ENCODE measurements at places on chromosomes 5 and 9. TPM values are rescaled to one million over a fixed set of nuclear protein-coding genes. Genes with fewer than 3 reads are reported as not detected.

GRCh38 chr5:645421-645820 lies 33.3 kb downstream of the CEP72 start:
- no peak for DNase-seq

GRCh38 chr9:87874304-87874623 lies 8.4 kb upstream of the SPATA31E1 start:
- peak; percentile 30 for DNase-seq

GRCh38 chr5:141882594-141883183 lies 4.5 kb upstream of the PCDH1 start:
- peak; percentile 70 for DNase-seq

GRCh38 chr9:132894346-132894745 lies 15.6 kb downstream of the SPACA9 start:
- DNase-seq, result peak; percentile 44

Gene FBP2
- not detected for total RNA-seq

DNA sequence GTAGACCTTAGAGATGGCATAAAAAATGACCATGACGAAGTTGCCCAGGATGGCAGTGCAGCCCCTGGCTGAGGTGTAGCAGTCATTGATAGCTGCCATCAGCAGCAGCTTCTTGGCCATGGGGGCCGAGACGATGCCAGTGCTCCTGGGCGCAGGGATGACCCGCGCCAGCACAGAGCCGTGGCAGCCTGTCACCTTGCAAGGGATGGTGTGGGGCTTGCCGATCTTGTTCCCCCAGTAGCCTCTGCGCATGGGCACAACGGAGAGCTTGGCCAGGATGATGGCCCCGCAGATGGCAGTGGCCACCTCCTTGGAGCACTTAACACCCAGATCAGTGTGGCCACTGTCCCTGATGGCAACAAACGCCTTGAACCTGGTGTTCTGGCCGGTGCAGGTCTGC lies 2.1 kb upstream of the PGGT1B start:
- no peak for DNase-seq

DNA sequence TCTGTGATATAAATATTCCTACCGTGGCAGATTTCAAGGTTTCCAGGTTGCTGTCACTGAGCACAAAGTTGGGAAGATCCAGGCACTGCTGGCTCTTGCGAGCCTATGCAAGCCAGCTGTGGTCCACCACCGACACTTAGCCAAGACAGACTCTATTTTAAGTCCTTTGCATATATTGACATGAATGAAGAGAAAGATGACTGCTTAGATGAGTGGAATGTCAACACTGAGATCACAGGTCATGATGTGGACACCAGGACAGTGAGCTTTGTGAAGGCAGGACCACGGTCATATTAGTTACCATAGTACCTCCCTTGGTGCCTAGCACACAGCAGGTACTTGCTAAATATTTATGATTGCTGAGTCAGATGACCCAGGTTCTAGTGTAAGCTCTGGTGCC lies 217.0 kb downstream of the PAPPA start:
- DNase-seq, result no peak

DNA sequence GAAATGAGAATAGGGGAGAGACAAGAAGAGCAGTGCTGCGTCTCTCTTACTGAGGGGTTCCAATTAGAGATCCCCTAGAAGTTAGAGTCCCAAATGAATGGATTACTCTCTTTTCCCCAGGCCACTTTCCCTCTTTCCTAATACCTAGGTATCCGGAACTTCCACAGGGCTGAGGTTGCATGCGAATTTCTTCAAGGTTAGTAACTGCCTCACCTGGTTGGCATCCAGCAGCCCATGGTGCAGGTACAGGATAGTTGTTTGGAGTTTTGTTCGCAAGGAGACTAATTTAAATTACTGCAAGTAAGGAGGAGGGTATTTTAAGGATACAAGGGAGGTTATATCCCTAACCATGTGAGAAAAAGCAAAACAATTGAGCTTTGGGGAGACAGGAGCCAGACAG lies 52.4 kb upstream of the JAK2 start:
- DNase-seq, result no peak

Gene GAS1
- 25.4 TPM for total RNA-seq

Gene ERGIC1
- 98.8 TPM for total RNA-seq

Gene TRIP13
- 5.9 TPM for total RNA-seq

GRCh38 chr5:1294206-1294834 lies 548 bp downstream of the TERT start:
- DNase-seq, result peak; percentile 41

DNA sequence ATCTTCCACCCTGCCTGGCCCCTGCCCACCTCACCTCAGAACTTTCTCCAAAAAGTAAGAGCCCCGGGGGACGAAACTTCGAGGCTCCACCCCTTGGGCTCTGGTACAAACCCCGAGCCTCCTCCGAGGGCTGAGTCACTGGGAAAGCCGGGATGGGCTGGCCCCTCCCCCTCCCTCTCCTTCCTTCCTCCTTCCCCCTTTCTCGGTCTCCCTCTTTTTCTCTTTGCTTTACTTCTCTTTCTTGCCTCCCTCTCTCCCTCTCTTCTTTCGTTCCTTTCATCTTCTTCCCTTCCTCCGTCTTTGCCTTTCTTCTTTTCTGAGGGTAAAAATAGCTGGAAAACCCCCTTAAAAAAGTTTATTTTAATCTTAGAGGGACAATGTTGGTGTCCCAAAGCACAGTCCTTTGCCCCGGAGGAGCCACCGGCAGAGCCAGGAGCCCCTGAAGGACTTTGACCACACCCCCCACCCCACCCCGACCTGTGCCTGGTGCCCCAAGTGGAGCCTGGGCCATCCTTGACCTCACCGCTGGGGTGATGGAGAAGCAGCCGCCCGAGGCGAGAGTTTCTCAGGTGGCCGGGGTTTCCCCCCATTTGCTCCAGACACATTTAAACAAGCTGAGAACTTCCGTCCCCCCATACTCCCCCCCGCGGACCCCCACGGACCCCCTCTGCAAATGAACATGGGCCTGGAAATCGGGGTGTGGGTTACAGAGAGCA lies 5.7 kb upstream of the NOTCH1 start:
- peak; percentile 85 for DNase-seq

GRCh38 chr9:95595721-95596295 lies 79.0 kb upstream of the PTCH1 start:
- DNase-seq, result no peak

DNA sequence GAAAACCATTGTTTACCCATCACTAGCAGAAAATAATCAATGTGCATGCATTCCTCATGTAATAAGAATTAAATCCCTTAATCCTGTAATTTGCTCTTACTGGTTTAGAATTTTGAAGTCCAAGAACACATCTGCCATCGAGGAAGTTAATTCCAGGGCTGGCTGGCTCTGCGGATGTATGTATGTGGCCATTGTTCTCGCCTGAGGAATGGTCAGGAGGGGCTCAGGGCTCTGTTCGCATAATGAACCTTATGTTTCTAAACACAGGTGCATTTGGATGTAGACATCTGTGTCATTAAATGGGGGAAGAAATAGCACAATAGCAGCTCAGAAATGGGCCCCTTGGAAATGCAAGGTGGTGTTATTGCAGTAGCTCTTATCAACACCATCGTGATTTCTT lies 148.6 kb upstream of the GAS1 start:
- DNase-seq, result no peak

GRCh38 chr9:19188771-19189170 lies 41.7 kb upstream of the DENND4C start:
- no peak for DNase-seq
